ENCODE measurements at places on chromosomes 13 and 19.

- peak; percentile 81 for DNase-seq
These were observed 1.8 kb upstream of the SPRY2 start for GRCh38 chr13:80342471-80343371.

GRCh38 chr19:19655641-19656343 lies 7.7 kb downstream of the ATP13A1 start:
- DNase-seq = no peak

DNA sequence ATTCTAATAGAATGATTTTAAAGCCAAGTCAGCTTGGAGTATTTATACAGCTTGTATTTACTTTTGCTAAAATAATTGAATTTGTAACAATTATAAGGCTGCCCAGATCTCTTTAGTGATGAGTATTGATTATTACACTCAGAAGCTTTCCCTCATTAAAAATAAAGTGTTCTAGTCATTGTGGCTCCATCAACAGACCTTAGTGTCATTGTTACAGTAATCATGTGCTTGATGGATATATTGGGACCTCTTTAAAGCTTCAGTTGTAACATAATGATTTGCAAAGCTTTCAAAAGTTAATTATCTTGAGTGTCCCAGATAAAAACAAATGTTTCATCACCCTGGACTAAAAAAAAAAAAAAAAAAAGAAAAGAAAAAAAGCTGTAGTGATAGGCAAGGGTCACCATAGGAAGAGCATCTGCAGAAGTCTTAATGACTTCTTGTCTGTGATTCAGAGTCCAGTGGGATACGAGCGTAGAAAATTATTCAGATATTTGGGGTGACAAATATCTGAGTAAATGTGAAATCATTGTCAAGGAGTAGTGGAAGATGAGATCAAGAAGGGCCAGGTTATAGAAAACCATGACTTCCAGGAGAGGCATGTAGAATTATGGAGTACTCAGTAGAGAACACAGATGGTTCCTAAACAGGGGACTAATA lies 369.6 kb downstream of the DCT start:
- no peak for DNase-seq

- no peak for DNase-seq
These were observed 7.4 kb upstream of the KLHL26 start for GRCh38 chr19:18629166-18630088.

DNA sequence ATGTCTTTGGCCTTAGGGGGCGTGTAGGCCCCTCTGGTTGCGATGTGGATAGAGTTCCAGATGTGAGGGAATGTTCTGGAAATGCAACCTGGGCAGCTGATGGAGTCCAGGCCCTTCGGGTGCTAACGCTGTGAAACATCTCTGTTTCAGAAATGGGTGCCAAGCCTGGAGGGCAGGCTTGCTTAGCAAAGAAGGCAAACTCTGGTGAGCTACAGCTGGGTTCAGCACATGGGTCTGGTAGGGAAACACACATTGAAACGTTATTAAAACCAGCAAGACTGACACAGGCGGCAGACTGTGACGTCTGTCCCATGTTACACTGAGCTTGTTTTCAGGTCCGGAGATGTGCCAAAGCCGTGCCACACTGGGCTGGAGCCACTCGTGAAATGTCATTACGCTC lies 8.6 kb upstream of the CDC16 start:
- no peak for DNase-seq

- no peak for DNase-seq
These were observed 56.8 kb downstream of the TNFSF13B start for GRCh38 chr13:108326309-108326708.

DNA sequence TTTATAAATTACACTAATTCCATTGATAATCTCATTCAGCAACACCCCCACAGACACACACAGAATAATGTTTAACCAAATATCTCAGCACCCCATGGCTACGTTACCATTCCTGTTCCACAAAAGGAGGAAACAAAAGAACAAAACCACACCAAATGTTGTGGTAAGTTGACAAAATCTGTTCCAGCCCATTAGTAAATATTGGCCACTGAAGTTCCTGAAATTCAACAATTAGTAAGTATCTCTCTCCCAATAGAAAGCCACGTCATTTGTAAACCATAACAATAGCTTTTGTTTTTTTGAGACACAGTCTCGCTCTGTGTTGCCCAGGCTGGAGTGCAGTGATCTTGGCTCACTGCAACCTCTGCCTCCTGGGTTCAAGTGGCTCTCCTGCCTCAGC lies 2.3 kb upstream of the FCAR start:
- no peak for DNase-seq

DNA sequence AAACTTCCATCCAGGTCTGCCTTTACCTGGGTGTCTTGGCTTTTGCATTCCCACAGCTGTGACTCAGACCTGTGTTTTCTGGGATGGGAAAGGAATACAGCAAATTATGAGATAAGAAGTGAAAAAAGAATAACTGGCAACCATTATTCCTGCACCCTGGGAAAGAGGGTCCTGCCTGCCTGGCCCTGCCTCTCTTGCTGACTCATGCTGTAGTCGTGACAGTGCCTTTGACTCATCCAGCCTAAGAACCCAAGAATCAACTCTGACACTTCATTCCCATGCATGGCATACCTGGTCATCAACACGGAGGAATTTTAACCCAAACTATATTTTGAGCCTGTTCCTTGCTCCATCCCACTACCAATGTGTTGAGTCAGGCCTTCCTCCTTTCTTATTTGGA lies 185.4 kb upstream of the SERP2 start:
- peak; percentile 32 for DNase-seq

- no peak for DNase-seq
These were observed 65.7 kb downstream of the SOX1 start for GRCh38 chr13:112132619-112133018.

- DNase-seq = no peak
These were observed 6.0 kb downstream of the GPI start for GRCh38 chr19:34370983-34371382.

DNA sequence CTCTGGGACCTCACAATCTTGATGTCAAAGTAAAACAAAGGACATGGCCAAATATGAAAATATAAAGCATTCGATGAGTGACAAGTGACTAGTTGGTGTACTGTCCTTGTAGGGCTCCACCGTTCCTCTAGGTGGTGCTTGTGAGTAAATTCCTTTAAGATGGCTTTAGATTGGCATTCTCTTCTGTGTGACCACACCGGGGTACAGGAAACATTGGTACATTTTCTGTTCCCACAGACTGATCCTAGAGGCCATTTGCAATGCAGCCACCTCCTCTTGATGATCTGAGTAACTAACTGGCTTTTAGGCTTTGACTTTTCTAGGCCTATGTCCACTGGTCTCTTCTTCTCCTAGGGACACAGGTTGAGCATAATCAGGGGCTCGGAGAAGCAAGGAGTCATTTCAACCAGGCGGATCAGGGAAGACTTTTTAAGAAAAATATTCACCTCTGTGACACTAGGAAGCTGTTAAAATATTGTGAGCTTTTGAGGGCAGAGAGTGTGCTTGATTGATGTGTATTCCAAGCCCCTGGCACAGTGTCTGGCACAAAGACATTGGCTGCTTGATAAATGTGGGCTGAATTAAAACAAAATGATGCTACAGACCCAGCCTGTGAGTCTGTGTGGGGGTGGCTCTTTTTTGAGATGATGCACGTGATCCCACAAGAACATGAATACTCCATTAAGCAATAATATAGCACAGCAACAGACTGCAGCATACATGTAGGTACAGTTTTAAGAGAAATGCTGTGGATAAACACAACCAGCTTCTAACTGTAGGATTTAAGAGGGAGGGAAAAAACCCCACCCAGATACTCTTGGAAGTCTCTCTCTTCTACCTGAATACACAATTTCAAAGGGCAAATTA lies 21.0 kb downstream of the EPSTI1 start:
- DNase-seq = peak; percentile 49

DNA sequence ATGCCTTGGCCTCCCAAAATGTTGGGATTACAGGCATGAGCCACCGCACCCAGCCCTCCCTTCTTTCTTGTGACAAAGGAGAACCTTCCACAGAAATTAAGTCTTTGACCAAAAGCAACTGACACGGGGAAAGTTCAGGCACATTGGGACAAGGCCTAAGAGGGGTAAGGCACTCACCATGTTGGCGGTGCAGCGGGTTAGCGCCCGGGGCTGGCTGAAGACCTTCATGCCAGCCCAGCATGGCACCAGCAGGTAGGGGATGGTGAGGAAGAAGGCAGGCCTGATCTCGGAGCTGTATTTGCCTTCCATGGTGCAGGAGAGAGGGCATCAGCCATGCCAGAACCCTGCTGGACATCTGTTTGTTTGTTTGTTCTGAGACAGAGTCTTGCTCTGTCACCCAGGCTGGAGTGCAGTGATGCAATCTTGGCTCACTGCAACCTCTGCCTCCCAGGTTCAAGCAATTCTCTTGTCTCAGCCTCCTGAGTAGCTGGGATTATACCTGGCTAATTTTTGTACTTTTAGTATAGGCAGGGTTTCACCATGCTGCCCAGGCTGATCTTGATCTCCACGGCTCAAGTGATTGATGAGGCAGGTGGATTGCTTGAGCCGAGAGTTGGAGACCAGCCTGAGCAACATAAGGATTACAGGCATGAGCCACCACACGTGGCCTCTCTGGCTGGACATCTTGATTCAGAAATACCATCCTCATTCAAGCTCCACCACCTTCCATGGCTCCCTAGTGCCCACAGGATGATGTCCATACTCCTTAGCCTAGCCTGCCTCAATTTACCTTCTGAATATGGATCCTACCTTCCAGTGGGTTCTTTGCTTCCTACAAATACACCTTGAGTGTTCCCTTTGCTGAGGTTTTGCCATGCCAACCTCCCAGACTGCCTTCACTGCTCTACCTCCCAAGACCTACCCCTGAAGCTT lies 4.4 kb downstream of the TM6SF2 start:
- no peak for DNase-seq

DNA sequence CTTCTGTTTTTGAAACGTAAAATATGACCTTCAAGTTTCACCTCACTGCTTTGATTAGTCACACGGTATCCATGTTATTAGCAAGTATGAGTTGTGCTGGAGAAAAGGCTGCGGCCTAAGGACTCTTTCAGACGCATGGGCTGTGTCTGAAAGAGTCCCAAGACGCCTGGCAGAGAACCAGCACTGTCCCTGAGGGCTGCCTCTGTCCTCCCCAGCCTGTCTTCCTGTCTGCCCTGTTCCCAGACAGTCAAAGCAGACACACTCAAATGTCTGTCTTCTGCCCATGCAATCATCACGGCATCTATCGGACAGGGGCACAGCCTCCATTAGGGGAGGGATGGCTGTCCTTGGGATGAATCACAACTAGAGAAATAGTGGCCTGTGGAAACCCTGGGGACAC lies 65.5 kb downstream of the DPY19L3 start:
- no peak for DNase-seq

GRCh38 chr19:48618278-48618915 lies 581 bp downstream of the RPL18 start:
- no peak for DNase-seq

DNA sequence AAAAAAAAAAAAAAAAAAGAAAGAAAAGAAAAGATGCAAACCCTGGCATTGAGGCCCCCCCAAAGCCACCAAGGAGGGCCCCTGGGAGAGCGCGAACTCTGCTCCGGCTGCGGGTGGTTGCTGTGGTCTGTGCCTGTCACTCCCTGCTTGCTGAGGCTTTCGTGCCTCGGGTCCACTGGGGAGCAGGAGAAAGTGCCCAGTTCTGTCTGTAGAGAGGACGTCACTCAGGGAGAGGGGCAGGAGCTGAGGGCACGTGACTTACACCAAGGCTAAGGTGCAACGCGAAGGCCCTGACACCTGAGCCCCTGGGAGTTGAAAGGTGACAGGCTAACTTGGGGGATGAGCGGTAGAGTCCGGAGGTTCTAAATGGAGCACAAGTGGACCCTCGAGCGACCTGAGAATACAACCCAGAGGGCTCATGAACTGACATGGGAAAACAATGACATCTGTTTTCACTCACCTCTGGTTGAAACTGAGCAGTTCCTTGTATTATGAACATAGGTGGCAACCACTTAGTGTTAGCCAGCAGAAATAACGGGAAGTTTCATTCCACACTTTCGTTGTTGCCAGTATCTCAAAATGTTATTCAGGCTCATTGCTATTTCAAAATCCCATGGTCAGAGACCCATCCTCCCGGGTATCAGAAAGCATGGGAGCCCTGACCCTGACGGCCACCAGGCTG lies 69.2 kb upstream of the TM9SF2 start:
- DNase-seq = no peak

- DNase-seq = no peak
These were observed 284.5 kb downstream of the FGF14 start for GRCh38 chr13:102117175-102117831.

GRCh38 chr19:1087813-1088415 lies 7.3 kb downstream of the POLR2E start:
- DNase-seq = no peak

DNA sequence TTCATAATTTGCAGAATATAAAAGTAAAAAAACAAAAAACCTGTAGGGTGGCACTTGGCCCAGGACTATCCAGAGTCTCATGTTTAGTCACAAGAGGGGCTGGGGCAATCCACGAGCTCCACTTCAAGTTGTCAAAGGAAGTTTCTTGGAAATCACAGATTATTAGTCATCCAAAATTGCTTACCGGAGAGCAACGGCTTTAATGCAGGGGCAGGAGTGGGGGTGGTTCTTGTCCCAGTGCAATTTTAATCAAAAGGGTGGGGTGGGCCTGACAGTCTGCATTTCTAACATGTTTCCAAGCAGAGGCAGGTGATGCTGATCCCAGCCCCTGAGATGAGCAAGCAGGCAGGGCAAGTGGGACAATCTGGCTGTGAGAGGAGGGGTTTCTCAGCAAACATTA lies 233.9 kb downstream of the ABCC4 start:
- DNase-seq = peak; percentile 15
